ENCODE measurements at places on chromosomes 4 and X.

DNA sequence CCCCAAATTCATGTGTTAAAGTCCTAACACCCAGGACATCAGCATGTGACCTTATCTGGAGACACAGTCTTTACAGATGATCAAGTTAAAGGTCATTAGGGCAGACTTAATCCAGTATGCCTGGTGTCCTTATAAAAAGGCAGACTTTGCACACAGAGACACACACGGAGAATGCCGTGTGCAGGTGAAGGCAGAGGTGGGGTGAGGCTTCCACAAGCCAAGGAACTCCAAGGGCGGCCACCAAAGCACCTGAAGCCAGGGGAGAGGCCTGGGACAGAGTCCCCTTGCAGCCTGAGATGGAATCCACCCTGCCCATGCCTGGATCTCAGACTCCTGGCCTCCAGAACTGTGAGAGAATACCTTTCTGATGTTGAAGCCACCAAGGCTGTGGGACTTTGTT lies 26.1 kb upstream of the SORCS2 start:
- DNase-seq: no peak

DNA sequence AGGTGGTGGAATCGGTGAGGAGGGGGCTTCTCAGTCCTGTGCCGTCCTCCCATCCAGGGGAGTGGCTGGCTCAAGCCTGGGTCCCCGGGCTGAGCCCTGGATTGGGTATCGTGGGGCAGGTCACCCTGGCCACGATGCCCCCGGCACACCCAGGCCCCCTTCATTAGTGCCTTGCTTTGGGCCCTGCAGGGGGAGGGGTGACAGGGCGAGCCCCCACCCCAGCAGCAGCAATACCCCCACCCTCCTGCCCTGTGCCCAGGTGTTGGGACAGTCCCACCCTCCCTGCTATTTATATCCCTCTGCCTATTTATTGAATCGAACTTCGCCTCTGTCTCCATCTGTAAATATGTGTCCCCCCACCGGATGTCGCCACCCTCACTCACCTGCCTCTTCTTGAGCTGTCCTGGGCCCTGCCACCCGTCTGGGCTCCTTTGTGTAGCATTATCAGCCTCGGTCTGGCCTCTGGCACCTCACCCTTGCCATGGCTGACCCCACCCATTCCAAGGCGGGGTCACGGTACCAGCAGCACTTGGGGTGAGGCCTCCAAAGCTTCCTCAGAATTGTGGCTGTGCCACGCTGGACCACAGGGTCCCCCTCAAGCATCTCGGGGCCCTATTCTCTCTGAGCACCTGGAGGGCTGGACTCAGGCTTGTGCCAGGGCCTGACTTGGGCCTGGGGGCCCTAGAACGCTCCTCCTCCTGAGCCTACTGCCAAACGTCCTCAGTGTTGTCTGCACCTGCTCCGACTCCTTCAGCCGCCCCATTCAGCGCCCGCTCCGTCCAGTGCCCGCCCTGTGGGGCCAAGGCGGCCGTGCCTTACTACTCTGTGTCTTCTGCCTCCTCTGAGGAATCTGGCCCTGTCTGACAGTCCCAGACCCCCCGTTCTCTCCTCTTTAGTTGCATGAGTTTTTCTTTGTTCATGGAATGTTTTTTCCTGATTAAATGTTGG lies 6.1 kb downstream of the LAGE3 start:
- DNase-seq: no peak

DNA sequence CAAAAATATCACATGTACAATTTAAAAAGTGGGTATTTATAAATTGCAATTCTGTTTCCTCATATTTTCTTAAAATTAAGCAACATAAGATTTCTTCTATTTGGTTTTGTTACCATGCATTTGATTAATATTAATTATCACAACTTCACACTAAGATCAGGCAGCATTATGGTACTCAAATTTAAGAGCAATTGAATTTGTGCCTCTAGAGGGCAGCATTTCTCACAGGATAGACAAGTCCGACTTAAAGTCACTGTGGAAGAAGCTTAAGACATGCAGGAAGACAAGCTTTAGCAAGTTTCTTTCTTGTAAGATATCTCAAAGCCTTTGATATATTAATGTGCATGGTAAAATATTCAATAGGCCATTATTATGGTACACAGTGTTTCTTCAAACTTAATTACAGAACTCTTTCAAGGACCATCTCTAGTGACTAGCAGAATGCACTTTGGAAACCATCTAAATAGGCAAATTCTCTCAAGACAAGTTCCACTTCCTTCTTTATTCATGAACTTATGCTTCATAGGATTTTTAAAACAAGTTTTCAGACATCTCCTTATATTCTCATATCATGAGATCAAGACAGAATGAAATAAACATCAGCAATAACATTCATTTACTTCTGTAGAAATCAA lies 35.0 kb downstream of the FBXW7 start:
- peak; percentile 55 for DNase-seq

DNA sequence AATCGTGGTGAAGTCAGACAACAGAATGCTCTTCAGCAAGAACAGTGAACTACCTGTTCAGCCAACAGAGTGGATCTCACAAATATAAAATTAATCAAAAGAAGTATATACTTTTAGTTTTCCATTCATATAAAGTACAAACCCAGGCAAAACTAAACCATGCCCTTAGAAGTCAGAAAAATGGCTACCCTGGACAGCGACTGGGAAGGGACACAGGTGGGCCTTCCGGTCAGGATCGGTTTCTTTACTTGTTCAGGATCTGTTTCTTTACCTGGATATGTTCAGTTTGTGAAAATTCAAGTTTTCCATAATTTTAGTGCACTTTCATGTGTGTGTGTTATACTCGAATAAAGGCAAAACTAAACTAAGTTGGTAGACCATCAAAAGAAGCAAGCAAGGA lies 12.4 kb upstream of the GPR173 start:
- DNase-seq: no peak

GRCh38 chrX:119635799-119636198 lies 29.6 kb upstream of the NKRF start:
- no peak for DNase-seq

- no peak for DNase-seq
Observed at GRCh38 chrX:129600981-129601424, 53.8 kb downstream of the APLN start.

DNA sequence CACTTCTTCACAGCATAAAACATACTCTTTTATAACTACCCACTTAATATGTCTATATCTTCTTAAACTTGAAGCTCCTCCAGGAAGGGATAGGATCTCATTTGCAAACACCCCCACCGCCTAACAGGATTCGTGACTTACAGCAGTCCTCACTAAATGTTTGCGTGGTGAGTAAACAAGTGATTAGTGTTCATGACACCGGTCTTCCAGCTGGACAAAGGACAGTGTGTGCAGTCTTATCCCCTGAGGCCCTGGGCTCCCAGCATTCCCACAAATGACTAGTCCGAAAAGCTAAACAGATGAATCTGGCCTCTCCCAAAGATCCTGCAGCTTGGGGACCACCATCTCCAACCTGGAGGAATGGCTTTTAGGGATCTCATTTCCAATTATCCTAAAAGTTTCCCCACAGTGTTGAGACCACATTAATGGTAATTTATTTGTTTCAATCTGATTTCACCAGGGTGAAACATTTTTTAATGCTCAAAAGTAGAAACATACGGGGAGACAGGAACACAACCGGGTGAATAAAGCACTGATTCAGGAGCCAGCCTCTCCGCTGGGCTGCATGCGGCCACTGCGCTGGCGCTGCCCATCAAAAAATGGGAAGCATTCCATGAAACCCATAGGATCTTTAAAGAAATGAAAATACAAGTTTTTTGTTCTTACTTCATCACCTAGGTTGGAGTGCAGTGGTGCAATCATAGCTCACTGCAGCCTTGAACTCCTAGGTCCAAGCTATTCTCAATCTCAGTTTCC lies 69.2 kb downstream of the HADH start:
- no peak for DNase-seq

GRCh38 chrX:107776649-107777535 lies 641 bp upstream of the NCBP2L start:
- DNase-seq: peak; percentile 75

- no peak for DNase-seq
Observed at GRCh38 chr4:163554870-163555465, 60.5 kb downstream of the TMA16 start.

DNA sequence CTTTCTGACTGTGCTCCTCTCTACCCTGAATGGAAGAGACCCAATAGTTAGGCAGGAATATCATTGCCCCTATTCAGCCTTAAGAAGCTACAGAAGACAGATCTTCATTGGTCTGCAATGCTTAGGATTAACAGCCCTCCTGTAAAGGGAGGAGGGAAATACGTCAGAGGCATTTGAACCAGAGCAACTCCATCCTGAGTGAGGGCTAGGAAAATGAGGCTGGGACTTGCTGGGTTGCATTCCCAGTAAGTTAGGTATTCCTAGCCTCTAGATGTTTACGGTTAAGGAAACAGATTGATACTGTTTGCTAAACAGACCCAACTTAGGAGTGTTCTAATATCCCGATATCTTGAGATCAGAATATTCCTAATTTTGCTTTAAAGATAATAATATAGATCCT lies 63.5 kb downstream of the PCDH18 start:
- DNase-seq: no peak

- no peak for DNase-seq
Observed at GRCh38 chr4:52982255-52982945, 120.3 kb downstream of the RASL11B start.

GRCh38 chrX:40003428-40004245 lies 94.1 kb downstream of the BCOR start:
- DNase-seq: no peak

DNA sequence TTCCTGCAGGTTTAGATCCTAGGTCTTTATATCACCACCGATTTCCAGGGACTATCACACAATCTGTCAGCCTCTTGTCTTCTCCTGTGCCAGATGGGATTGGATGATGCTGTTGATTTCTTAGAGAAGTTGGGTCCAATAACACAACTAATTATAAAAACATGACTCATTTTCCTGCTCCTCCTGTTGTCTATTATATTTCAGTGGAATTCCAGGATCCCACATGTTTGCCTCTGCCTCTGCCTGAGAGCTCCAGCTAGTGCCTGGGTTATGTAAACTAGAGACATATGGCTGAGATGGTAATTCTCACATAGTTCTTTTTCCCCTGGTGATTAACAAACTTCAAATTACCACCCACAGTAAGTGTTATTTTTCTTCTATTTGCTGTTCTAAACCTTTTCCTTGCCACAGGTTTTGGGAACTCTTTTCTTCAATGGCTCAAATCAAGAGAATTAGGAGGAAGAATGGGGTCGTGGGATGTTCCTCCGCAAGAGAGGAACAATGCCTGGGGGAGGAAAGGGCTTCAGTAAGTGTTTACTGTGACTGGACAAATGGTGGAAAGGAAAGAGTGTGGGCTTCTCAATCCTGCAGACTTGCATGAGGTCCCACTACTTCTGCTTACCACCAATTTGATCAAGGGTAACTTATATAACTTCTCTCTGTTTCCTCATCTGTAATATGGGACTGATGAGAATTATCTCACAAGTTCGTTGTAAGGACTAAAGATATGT lies 3.4 kb upstream of the HOPX start:
- no peak for DNase-seq

DNA sequence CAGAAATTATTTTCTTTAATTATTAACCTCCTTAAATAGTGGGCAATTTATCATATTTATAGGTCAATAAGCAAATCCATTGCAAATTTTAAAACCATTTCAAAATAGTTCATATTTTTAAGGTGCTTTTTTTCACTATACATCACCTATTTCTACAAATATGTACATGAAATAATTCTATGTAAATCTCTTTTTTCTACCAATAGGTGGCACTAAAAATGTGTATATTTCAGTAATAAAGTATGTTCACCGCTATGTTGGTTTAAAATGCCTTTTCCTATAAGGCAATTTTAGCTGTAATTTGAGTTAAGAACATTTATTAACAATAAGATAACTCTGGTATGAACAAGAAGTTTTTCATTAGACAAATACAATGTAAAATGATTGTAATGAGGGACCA lies 672.2 kb downstream of the KCTD8 start:
- DNase-seq: no peak

- no peak for DNase-seq
Observed at GRCh38 chr4:1592068-1592708, 91.9 kb downstream of the FAM53A start.

GRCh38 chr4:184281231-184282139 lies 63.8 kb upstream of the ENPP6 start:
- DNase-seq: no peak

DNA sequence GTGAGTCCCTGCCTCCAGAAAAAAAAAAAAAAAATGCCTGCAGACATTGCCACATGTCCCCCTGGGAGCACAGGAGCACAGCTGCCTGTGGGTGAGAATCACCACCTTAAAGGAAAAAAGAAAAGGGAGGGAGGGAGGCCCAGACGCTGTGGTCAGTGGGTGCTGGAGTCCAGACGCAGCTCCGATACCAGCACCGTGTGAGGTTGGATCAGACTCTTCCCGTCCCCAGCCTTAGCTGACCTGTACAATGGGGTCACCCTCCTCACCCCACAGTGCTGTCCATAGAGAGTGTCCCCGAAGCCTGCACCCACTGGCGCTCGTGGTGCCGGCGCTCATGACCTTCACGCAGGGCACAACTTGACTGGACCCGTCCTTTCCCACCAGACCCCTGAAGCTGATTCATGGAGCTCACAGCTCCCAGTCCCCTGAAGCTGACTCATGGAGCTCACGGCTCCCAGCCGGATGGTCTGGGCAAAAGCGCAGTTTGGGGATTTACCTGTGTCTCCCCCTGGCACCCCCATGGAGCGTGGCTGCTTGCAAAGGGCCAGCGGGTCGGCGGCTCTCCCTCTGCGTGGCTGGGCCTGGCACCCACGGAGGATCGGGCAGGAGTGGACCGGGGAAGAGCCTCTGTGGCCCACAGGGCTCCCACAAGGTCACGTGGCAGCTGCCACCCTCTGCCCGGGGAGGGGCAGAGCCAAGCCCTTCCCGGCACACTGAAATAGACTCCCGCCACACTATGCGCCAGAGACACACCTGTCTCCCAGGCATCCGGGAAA lies 31.4 kb downstream of the ABLIM2 start:
- DNase-seq: no peak

DNA sequence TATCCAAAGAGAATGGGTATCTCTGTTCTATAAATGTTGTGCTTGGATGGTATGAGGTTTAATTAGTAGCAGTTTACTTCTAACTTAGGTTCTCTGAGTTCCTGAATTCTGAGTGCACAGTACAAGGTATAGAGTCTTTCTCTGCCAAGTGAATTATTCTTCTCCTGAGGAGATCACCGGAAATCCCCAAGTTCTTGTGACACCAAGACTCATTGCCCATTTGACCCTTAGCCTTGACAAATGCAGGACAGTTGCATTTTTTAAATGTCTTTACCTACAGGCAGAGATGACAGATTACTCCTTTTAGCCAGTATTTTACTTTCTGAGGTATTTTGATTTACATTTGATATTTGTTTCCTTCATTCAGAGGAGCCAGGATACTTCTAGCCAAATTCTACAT lies 72.9 kb downstream of the MAOA start:
- DNase-seq: no peak

DNA sequence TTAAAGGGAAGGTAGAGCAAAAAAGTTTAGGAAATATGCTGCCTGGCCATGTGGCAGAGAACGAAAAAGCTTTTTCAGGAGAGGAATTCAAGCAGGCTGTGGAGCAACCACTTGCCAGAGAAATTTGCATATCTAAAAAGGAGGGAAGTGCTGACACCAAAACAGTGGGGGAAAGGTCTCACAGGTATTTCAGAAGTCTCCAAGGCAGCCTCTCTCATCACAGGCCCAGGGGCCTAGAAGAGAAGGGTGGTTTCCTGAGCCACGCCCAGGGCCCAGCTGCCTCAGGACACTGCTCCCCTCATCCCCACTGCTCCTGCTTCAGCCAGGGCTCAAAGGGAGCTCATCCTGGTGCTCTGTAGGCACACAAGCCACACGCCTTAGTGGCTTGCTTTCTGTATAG lies 29.9 kb upstream of the STS start:
- no peak for DNase-seq

- DNase-seq: no peak
Observed at GRCh38 chrX:45811326-45811725, 610.6 kb upstream of the DIPK2B start.

GRCh38 chrX:77505227-77505626 lies 58.0 kb downstream of the FGF16 start:
- DNase-seq: no peak
